ENCODE measurements at places on chromosomes 12 and 14.
A peak's percentile ranks its signal among the peaks of the same experiment; 100 is the strongest.

DNA sequence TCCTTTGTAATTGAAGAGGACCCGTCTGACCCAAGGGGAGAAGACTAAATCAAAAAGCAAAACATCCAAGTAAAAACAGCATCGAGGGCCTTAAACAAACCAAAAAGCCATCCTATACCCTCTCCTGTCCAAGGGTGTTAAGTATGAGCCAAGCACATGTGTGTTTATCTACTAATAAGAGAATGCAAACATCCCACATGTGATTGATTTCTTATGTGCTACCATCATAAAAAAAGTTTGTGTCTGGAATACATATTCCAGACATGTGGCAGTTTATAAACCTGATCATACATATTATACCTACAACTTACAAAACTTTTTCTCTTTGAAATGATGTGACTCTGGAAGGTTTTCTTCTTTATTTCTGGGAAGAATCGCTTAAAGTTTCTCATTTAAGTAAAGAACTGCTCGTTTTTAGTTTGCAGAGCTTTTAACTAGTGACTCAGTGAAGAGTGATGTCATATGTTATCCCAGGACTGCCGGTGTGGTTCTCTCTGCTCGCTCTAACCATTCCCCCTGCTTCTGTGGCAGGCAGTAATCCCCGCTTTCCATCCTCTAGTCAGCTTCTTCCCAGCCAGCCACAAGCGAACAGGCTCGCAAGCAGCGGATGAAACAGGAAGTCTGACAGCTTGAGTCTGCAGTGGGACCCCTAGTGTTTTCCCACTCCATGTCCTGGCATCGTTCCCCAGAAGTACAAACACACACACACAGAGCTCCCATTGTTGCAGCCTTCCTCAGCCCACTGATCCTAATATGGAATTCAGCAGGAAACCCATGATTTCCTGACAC lies 431 bp upstream of the RHOJ start:
- peak overlapping the region; percentile 49 for H3K27ac ChIP-seq
- H3K36me3 ChIP-seq, result no peaks in the 10 kb centered on the region
- H3K4me3 ChIP-seq, result no peak overlapping the region
- no peak for DNase-seq

- no peaks in the 10 kb centered on the region for H3K4me1 ChIP-seq
- H3K27me3 ChIP-seq, result no peaks in the 10 kb centered on the region
- no peak for DNase-seq
- peaks cover 18% of the 10 kb centered on the region for H3K36me3 ChIP-seq
Observed at GRCh38 chr12:95124106-95124505, 50.7 kb upstream of the NR2C1 start.

- no peak for DNase-seq
- H3K4me1 ChIP-seq, result no peaks in the 10 kb centered on the region
- no peaks in the 10 kb centered on the region for H3K36me3 ChIP-seq
- no peak overlapping the region for H3K4me3 ChIP-seq
- no peaks in the 10 kb centered on the region for H3K27me3 ChIP-seq
Observed at GRCh38 chr12:75390156-75390898, 562 bp upstream of the GLIPR1L2 start.

GRCh38 chr14:91830777-91831176 lies 36.6 kb downstream of the TC2N start:
- H3K36me3 ChIP-seq, result no peaks in the 10 kb centered on the region
- no peak overlapping the region for H3K4me3 ChIP-seq
- H3K27me3 ChIP-seq, result no peaks in the 10 kb centered on the region

DNA sequence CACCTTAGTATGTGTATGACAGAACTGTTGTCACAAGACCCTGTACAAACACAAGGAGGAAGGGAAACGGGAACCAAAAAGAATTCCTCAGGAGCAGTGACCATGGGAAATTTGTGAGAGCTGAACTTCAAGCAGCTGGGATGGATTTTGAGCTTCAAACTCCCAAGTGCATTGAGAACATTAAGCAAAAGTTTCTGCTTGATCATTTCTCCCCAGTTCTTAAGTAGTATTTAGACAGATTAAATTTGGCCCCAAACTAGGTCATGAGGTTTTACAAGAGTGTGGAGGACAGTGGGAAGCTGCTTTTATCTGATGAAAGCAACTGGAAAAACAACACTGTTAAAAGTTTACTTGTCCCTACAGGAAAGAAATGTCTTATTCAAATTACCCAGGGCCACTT lies 206.0 kb upstream of the DCN start:
- H3K27ac ChIP-seq, result no peak overlapping the region
- no peaks in the 10 kb centered on the region for H3K4me1 ChIP-seq
- no peaks in the 10 kb centered on the region for H3K36me3 ChIP-seq
- no peak for DNase-seq
- no peaks in the 10 kb centered on the region for H3K27me3 ChIP-seq

- H3K36me3 ChIP-seq, result no peaks in the 10 kb centered on the region
- H3K4me3 ChIP-seq, result no peak overlapping the region
- no peaks in the 10 kb centered on the region for H3K27me3 ChIP-seq
- no peak overlapping the region for H3K27ac ChIP-seq
Observed at GRCh38 chr14:72818998-72819397, 74.9 kb downstream of the DPF3 start.

DNA sequence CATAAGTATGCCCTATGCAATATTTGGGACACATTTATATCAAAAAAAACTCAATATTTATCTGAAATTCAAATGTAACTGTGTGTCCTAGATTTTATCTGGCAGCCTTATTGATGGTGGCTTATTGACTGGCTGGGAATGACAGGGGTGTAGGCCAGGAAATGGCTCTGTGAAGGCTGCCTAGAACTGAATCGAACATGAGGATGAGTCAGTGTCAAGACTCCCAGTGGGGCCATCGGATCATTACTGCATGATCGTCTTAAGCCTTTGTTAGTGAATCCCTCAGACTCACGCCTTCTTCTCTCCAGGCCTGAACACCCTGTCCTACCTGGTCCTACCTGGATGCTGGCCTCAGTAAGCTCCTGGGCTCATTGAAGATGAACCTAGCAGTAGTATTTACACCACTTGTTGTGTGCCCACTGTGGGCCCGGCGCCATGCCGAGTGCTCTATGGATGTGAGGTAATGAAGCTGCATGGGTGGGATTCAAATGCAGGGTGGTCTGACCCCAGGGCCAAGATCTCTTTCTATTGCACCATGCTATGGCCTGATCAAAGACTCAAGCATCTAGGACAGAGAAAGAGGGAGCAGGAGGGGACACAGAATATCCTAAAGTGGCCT lies 21.0 kb upstream of the FAIM2 start:
- no peaks in the 10 kb centered on the region for H3K36me3 ChIP-seq
- H3K27me3 ChIP-seq, result no peaks in the 10 kb centered on the region
- H3K4me1 ChIP-seq, result no peaks in the 10 kb centered on the region

DNA sequence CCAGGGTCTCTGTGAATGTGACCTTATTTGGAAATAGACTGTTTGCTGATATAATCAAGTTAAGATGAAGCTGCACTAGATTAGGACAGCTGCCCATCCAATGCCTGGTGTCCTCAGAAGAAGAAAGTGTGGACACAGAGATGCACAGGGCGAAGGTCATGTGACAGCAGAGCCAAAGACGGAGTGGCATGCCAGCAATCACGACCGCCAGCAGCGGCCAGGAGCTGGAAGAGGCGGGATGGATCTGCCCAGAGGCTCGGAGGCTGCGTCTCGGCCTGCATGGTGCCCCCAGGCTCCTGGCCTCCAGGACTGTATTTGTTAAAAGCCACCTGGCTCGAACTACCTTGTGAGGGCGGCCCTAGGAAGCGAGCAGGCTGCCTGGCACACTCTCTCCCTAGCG lies 76.5 kb downstream of the RFLNA start:
- H3K27ac ChIP-seq, result no peak overlapping the region
- H3K4me3 ChIP-seq, result no peak overlapping the region
- no peaks in the 10 kb centered on the region for H3K27me3 ChIP-seq
- peaks cover 87% of the 10 kb centered on the region for H3K36me3 ChIP-seq

DNA sequence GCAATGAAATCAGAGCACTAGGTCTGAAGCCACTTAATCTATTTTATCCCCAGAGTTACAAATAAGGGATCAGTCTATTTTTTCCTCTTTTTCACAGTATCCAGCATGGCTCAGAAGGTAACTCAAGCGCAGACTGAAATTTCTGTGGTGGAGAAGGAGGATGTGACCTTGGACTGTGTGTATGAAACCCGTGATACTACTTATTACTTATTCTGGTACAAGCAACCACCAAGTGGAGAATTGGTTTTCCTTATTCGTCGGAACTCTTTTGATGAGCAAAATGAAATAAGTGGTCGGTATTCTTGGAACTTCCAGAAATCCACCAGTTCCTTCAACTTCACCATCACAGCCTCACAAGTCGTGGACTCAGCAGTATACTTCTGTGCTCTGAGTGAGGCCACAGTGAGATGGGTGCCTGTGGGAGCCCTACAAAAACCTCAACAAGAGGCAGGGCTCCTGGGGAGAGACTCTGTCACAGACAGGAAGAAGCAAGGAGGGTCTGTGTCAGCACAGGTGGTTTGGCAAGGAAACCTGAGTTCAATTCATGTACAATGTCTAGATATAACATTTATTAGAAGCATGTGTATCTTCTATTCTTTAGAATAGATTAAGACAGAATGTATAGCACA lies 334.3 kb upstream of the OR4E1 start:
- H3K4me3 ChIP-seq, result no peak overlapping the region
- no peaks in the 10 kb centered on the region for H3K4me1 ChIP-seq
- H3K27ac ChIP-seq, result no peak overlapping the region
- no peaks in the 10 kb centered on the region for H3K27me3 ChIP-seq
- no peaks in the 10 kb centered on the region for H3K36me3 ChIP-seq

DNA sequence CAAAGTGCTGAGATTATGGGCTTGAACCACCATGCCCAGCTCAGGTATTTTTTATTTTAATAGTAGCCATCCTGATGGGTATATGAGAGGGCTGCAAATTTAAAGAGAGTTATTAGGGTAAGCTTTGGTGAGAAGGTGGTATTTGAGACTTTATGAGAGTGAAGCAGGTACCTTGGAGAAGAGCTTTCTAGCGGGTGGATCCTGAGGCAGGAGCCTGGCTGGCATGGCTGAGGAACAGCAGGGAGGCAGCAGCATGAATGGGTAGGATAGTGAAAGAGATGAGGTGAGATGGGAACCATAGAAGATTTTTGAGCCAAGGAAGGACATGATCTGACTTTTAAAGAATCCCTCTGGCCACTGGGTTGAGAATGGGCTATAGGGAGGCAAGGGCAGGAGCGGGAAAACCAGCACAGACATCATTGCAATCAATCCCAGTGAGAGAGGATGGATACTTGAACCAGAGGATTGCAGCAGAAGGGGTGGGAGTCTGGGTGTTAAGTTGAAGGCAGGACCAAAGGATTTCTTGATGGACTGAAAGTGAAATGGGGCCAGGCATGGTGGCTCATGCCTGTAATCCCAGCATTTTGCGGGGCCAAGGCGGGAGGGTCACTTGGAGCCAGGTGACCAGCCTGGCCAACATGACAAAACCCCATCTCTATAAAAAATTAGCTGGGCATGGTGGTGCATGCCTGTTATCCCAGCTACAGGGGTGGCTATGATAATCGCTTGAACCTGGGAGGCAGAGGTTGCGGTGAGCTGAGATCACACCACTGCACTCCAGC lies 5.7 kb downstream of the SVOP start:
- no peaks in the 10 kb centered on the region for H3K4me1 ChIP-seq
- H3K36me3 ChIP-seq, result no peaks in the 10 kb centered on the region
- H3K4me3 ChIP-seq, result no peak overlapping the region
- no peak for DNase-seq

DNA sequence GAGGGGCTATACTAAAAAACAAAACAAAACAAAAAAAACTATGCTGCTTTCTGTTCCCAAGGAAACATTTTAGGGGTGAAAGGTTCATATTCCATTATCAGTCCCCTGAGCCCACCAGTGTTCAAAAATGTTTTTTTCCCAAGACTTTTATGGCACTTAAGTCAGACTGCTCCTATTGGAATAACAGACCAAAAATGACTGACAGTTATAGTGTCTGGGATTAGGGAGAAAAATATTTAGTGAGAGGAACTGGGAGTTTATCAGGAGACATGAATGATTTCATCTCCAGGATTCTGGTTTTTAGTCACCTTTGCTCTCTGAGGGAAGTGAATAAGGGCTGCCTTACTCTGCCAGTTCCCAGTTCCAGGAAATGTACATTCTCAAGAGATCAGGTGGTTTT lies 68.0 kb downstream of the PDE3A start:
- H3K27ac ChIP-seq, result no peak overlapping the region
- H3K4me3 ChIP-seq, result no peak overlapping the region
- H3K27me3 ChIP-seq, result no peaks in the 10 kb centered on the region
- no peaks in the 10 kb centered on the region for H3K4me1 ChIP-seq
- no peaks in the 10 kb centered on the region for H3K36me3 ChIP-seq

DNA sequence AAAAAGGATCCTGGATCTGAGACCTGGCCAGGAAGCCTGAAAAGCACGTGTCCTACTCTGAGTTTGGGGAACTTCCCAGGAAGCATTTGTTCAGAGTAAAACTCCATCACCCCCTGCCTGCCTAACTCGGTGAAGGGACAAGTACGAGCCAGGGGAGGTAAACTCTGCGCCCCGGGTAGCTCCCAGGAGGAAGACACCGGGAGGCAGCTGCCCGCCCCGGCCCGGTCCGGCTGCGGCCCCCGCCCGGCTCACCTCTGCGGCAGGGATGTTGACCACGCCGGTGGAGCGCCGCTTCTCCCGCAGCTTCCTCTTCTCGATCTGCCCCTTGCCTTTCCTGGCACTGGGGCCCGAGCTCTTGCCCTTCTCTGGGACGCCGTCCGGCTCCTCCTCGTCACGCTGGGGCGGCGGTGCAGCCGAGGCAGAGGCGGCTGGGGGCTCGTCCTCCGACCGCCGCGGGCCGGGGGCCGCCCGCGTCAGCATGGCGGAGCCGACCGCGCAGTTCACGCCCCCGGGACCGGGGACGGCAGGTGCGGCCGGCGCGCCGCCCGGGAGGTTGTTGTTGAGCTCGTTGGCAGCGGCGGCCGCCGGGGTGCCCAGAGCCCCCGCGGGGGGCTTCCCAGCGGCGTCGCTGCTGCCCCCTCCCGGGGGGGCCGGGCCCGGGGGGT lies 1.2 kb downstream of the PAWR start:
- peak; percentile 45 for DNase-seq
- no peaks in the 10 kb centered on the region for H3K36me3 ChIP-seq
- H3K27ac ChIP-seq, result peak overlapping the region; percentile 100
- H3K4me3 ChIP-seq, result peak overlapping the region; percentile 99

DNA sequence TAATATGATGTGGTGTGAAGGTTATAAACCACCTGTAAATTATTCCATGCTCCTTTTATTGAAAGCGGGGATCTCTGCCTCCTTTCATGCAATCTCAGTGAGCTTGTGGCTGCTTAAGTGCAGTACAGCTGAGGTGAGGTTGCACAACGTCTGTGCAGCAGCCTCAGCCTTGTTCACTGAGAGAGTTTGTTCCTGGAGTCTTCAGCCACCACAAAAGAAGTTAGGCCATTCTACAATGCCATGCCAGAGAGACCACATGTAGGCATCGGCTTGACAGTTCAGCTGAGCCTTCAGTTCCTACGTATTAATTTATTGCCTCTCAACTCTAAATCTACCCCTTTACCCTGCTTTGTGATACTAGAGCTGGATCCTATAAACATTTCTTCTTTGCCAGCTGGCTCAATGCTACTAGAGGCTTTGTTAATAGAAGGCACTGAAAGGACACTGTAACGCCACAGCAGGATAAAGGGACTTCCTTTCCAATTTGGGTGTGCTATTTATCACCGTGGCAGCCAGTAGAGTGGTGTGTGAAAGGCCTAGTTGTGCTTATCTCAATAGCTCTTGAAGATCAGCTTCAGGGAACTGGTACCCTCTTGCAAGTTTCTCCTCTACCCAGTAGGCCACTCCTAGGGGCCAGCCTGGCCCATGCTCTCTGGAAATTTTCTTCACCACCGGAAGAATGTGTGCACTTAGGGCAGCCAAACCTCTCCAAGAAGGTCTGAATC lies 337.7 kb downstream of the IPO8 start:
- no peaks in the 10 kb centered on the region for H3K27me3 ChIP-seq
- H3K36me3 ChIP-seq, result no peaks in the 10 kb centered on the region
- DNase-seq, result no peak
- no peak overlapping the region for H3K27ac ChIP-seq
- no peak overlapping the region for H3K4me3 ChIP-seq

- H3K4me1 ChIP-seq, result no peaks in the 10 kb centered on the region
- no peak for DNase-seq
- no peak overlapping the region for H3K4me3 ChIP-seq
- H3K27me3 ChIP-seq, result no peaks in the 10 kb centered on the region
Observed at GRCh38 chr12:105878964-105879363, 259.8 kb downstream of the NUAK1 start.

All from trophoblast cell (in vitro differentiated cells and primary cell).